ENCODE measurements at places on chromosomes 12 and 14.

DNA sequence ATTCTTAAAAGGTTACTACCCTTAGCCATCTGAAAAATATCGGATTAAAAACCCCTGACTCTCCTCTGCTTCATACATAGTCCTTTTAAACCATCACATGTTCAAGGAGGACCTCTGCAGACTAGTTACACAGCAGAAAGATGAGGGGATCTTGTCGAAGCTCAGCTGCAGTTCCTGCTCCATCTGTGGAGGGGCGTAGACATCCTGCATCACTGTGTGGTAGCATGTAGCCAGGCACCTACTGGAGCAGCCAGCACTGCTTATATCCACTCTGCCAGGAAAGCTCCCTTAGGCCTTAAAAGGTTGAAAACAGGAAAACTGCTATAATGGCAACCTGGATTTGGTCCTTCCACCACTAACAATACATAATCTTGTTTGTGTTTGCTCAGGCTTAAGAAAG lies 57.6 kb upstream of the STRN3 start:
- DNase-seq: no peak

GRCh38 chr12:128250096-128250495 lies 16.9 kb upstream of the TMEM132C start:
- DNase-seq: no peak

DNA sequence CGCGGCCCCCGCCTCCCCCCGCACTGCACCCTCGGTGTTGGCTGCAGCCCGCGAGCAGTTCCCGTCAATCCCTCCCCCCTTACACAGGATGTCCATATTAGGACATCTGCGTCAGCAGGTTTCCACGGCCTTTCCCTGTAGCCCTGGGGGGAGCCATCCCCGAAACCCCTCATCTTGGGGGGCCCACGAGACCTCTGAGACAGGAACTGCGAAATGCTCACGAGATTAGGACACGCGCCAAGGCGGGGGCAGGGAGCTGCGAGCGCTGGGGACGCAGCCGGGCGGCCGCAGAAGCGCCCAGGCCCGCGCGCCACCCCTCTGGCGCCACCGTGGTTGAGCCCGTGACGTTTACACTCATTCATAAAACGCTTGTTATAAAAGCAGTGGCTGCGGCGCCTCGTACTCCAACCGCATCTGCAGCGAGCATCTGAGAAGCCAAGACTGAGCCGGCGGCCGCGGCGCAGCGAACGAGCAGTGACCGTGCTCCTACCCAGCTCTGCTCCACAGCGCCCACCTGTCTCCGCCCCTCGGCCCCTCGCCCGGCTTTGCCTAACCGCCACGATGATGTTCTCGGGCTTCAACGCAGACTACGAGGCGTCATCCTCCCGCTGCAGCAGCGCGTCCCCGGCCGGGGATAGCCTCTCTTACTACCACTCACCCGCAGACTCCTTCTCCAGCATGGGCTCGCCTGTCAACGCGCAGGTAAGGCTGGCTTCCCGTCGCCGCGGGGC lies at the start of gene FOS:
FOS (plus strand) TSS at position 407 of the 731 bp plus-strand sequence; CDS start at position 562, 155 bp downstream.
- DNase-seq: peak; percentile 96

DNA sequence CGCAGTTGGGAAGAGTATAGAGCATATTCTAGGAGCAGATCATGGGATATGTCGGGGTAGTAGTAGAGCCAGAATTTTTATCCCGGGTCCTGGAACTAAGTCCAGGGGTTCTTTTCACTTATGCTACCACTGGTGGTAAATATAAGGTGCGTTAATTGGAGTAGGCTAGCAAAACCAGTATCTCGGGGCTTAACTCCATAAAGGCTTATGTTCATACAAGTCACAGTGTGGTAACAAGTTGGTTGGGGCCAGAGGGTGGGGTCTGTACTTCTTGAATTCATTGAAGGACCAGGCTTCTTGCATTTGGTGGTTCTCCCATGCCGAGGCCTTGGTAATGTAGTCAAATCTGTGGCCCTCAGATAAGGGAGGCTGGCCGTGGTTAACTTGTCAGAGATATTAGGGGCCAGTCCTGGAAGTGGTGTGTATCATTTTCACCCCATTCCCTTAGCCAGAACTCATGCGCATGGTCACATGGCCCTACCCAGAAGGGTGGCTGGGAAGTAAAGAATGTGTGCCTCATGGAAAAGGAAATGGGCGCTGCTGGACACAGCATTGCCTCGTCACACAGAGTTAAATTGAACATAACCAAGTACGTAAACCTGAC lies 1.5 kb upstream of the ZNF641 start:
- no peak for DNase-seq

GRCh38 chr12:119461636-119462214 lies 127.2 kb downstream of the CCDC60 start:
- DNase-seq: no peak

DNA sequence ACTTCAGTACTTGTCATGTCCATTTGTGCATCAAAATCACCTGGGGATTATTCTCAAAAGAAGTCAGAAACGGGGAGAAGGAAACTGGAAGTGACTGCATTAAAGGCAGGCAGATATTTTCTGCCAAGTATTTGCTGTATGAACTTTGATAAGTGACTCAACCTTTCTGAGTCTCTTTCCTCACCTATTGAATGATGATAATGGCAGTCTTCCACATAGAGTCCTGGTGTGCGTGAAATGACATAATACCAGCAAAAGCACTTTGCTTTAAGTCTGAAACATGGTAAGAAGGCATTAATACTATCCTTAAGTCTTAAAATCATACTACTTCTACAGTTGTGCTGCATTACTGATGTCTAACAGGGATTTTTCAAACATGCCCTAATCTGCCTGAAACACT lies 278.5 kb downstream of the ADAMTS20 start:
- no peak for DNase-seq

DNA sequence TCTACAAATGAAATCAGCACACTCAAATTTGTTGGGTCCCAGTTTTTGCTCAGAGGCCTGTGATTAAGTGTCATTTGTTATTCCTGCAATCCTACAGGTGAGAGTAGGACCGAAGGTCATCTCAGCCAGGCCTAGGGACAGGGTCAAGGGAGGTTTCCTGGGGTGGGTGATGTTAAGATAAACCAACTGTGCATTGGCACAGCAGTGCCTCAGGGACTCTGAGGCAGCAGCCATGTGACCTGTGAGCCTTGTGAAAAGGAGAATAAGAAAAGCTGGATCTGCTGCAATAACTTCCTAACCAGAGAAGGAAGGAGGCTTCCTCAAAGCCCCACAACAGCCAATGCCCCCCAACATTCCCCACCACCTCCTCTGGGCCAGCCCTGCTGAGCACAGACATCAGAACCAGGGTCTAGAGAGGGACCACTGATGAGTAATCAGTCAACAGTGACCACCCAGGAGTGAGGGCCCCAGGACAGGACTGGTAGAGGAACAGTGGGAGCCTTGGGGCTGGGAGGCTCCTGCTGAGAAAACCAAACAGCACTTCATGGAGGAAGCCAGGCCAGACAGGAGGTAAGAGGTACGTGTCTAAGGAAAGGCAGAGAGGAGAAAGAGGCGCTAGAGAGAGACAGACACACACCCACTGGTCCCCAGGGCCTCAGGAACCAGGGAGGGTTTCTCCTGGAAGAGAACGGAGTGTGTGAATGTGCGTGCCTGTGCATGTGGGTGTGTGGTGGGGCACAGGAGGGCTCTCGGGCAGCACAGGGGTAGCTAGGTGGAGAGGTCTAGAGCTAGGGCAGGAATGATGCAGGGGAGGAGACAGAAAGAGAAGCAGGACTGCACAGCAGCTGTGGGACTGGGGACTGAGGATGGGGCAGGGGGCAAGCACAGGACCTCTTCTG lies 82.4 kb downstream of the ITPK1 start:
- no peak for DNase-seq

- no peak for DNase-seq
These were observed 133.1 kb downstream of the LRIG3 start for GRCh38 chr12:58787021-58787760.

GRCh38 chr14:51335961-51336723 lies 96.1 kb downstream of the TMX1 start:
- DNase-seq: peak; percentile 75

DNA sequence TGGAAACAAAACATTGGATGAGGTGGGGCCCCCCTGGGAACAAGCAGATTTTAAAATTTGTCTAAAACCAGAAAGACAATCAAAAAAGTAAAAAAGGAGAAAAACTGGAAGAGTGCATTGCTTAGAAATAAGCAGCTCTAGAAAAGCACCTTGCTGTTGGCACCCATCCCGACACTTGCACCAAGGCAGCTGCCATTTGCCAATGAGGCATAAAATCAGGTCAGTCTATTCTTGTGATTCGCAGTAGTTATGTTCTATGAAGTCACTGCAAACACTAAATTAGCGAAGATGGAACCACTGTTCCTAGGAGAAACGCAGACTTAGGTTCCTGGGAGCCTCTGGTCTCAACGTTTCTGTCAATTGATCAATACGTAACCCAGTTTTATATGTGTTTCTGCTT lies 16.2 kb downstream of the VPS33A start:
- DNase-seq: no peak

Measured in hindlimb muscle (tissue), 1 donor.